ENCODE measurements at places on chromosomes 13 and 19.

DNA sequence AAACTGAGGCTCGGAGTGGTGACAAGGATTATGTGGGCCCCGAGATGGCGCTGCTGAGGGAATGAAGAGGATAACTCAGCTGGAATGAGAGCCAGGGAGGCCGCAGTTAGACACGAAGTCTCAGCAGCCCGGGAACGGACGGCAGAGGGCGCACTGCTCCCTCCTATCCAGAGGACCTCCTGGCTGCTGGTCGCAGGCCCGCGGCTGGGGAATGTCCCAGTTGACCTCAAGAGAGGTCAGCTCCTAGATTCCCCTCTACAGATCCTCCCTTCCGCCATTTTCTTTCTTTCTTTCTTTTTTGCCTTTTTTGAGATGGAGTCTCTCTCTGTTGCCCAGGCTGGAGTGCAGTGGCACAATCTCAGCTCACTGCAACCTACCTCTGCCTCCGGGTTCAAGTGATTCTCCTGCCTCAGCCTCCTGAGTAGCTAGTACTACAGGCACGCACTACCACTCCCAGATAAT, 24.1 kb upstream of the ASPDH start:
- DNase-seq = peak; percentile 84

- DNase-seq = peak; percentile 39
These were observed 112.3 kb downstream of the VWA8 start for GRCh38 chr13:41848435-41849255.

DNA sequence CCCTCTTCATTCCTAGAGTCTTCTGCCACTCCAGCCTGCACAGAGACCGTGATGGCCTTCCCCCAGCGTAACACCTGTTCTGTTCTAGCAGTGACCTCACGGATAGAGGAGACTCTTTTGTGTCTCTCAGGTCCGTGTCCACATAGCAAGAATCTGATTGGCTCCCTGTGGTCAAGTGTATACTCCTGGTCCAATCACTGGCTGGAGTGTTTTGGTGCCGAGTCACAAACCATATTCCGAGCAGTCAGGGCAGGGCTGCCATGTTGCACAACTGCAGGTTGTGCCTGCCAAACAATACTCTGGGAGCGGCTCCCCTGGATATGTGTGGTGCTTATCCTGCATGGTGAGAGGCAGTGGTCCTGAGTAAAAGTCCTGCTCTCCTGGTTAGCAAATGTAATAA, 402.4 kb downstream of the KCNRG start:
- DNase-seq = no peak

DNA sequence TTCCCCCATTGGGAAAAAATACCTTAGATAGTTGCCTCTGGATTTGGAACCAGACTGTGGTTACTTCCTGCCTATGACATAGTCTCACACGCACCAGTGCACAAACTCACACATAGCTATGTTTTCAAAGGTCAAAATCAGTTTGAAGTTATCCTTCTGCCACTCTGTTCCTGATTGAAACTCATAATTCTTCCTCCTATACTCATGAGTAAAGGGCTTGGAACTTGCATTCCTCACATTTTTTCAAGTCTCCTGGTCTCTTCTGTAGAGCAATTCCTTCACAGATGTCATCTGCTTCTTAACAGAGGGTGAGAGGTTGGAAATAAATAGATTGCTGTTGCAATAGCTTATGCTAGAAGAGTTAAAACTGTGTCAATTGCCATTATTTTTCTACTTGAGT, 18.6 kb upstream of the POSTN start:
- DNase-seq = no peak

- no peak for DNase-seq
These were observed 23.5 kb downstream of the STARD13 start for GRCh38 chr13:33262062-33262487.

GRCh38 chr19:35430409-35431144, 17.5 kb upstream of the FFAR2 start:
- DNase-seq = no peak

DNA sequence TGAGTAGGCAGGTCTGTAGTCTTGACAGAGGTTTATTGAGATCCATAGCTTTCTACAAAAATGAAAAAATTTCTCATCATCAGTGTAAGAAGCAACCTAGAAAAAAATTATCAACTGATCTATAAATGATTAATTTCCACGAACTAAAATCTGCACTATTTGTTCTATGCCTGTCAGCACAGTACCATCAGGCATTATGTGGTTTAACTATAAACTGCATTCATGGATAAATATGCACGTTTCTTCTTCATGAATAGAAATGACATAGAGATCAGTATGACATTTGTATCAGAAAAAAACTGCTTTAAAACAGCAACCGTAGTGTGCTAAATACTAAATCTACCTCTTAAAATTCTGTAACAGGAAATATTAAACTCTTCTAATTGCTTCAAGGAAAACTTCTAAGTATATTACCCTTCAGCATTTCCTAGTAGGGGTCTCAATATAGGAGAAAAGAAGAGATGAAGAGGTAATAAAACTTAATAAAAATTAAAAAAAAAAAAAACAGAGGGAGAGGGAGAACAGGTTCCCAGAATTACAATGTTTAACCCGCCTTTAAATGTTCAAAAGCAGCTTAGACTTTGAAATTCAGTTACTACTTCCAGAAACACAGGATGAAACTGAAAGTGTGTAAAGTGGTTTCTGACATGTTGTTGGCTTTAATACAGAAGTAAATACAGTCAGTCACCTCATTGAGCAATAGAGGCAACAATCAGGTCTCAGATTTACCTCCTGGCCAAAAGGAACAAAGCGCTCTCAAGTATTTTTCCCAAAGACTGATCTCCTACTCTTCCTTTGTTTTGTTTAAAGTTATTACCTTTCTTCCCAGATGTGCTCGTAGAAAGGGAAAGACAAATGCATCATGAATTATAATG, 144.4 kb downstream of the DIAPH3 start:
- DNase-seq = no peak

DNA sequence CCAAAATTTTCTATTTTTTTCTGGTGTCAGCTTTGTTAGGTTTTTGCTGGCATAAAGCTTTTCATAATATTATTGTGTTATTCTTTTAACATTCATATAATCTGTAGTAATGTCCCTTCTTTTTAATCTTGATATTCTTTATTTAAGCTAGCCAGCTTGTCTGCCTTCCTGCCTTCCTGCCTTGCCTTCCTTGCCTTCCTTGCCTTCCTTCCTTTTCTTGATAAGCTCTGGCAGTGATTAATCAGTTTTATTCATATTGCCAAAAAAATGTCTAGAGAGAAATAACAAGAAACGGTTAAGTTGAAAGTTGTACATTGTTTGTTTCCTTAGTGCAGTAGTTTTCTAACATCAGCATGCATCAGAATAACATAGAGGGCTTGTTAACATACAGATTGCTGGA, 257.5 kb downstream of the MAB21L1 start:
- DNase-seq = no peak

All from NCI-H82 (cell line).